Kidney (tissue), 22 donors: ENCODE measurements at places on chromosomes 7 and 10. TPM values are rescaled to one million over a fixed set of nuclear protein-coding genes. Genes with fewer than 3 reads are reported as not detected.
A peak's percentile ranks its signal among the peaks of the same experiment; 100 is the strongest.

DNA sequence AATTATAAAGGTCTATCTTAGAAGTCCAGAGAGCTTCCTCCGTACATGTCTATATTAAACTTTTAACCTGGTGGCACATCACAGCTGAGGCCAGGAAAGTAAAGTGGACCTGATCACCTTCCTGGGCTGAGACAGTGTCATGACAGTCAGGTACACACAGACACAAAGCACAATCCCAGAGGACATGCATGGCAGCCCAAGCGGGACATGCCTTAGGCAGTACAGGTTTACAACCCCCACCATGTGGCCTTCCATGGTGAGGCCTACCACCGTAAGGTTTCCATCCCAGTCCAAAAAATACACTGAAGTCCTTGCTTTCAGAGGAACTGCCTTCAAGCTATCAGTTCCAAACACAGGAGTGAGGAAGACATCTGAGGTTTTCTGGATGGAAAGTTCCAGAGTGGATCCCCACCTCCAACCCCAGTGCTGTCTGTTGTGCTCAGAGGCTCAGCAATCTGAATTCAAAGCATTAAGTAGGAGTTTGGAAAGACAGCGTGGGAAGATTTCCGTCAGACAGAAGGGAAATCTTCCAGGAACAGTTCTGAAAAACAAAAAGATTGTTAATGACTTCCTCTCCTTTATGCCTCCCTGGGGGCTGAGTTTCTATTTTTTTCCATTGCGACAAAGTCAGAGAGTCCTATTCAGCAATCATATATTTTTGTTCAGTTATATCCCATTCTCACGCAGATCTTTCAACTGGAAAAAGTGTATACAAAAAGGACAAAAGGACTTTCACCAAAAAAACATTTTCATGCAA is 20.1 kb downstream of the IFIT3 start:
- no peak overlapping the region for H3K4me3 ChIP-seq
- no peaks in the 10 kb centered on the region for H3K36me3 ChIP-seq
- DNase-seq, result peak; percentile 43
- H3K27ac ChIP-seq, result peak overlapping the region; percentile 95
- no peaks in the 10 kb centered on the region for H3K27me3 ChIP-seq
- H3K4me1 ChIP-seq, result peaks cover 29% of the 10 kb centered on the region

Gene IKZF1
- total RNA-seq, result 36.8 TPM

Gene OR2A7
- 12.3 TPM for total RNA-seq

Gene NEUROD6
- total RNA-seq, result not detected

DNA sequence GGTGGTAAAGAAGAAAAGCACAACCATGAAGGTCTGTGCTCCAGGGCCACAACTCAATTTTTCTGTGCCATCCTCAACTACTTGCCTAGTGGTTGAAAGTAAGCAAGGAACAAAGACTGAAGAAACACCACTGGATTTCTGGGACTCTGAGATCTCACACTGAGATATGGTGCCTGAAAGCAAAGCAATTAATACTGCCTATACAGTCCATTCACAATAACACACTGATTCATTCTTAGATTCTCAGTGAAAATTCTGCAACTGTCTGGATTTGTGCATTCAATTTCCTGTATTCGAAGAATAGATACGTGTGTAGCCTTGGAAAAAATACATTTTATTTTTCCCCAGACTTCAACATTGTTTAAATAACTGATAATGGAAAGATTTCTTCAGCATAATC is 116.4 kb upstream of the FAM133B start:
- H3K27ac ChIP-seq, result no peak overlapping the region
- peaks cover 5% of the 10 kb centered on the region for H3K4me1 ChIP-seq
- no peak overlapping the region for H3K4me3 ChIP-seq
- DNase-seq, result no peak

Gene LIPN
- 0.41 TPM for total RNA-seq
